HT-29 (cell line): ENCODE measurements at places on chromosomes 2 and 18. TPM values are rescaled to one million over a fixed set of nuclear protein-coding genes. Genes with fewer than 3 reads are reported as not detected.

The SLC9A4 gene
- not detected in 2 replicates for total RNA-seq

The RND3 gene
- total RNA-seq: 48.0 and 63.4 TPM in 2 replicates

The DHRS9 gene
- total RNA-seq: 0.33 and 0.57 TPM in 2 replicates

The SPTBN1 gene
- total RNA-seq: 138 and 141 TPM in 2 replicates

The KCNG2 gene
- total RNA-seq: not detected in 2 replicates

The RESP18 gene
- total RNA-seq: not detected in 2 replicates

The TMEM17 gene
- total RNA-seq: 0.56 and 1.7 TPM in 2 replicates

The UGT1A8 gene
- 43.6 and 56.6 TPM in 2 replicates for total RNA-seq

The PIEZO2 gene
- not detected in 2 replicates for total RNA-seq

The NOSTRIN gene
- 5.1 and 5.6 TPM in 2 replicates for total RNA-seq

The COA5 gene
- 23.8 and 30.0 TPM in 2 replicates for total RNA-seq

The RBM44 gene
- 0.08 and 0.13 TPM in 2 replicates for total RNA-seq

DNA sequence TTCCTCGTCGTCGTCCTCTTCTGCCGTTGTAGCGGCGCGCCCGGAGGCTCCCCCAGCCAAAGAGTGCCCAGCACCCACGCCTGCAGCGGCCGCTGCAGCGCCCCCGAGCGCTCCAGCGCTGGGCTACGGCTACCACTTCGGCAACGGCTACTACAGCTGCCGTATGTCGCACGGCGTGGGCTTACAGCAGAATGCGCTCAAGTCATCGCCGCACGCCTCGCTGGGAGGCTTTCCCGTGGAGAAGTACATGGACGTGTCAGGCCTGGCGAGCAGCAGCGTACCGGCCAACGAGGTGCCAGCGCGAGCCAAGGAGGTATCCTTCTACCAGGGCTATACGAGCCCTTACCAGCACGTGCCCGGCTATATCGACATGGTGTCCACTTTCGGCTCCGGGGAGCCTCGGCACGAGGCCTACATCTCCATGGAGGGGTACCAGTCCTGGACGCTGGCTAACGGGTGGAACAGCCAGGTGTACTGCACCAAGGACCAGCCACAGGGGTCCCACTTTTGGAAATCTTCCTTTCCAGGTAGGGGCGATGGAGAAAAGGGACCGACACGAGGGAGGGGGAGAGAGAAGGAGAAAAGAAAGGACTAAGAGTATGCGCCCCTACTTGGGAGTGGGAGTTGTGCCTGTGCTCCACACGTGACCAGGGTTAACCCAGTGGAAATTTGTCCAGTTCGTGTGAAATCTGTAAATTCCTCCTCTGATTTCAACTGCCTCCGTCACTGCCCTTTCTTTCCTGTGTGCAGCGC, 800 bp downstream of the HOXD13 start:
- peak; percentile 33 for DNase-seq

GRCh38 chr18:13004396-13004795, 13.2 kb downstream of the CEP192 start:
- no peak for DNase-seq

DNA sequence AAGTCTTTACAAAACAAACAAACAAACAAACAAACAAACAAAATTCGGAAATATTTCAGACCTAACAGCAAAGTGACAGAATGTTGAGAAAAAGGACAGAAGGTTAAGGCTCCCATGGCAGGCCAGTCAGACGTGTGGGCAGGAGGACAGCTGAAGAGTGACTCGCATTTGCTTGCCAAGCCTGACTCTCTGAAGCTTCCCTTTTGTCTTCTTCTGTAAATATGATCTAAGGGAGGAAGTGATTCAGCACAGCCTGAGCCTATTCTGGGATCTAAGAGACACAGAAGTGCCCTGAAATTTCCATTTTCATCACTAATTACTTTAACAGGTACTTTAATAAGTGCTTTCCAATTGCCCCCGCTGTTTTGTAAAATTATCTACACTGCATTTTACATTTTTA, 134.0 kb upstream of the LYPD1 start:
- no peak for DNase-seq

DNA sequence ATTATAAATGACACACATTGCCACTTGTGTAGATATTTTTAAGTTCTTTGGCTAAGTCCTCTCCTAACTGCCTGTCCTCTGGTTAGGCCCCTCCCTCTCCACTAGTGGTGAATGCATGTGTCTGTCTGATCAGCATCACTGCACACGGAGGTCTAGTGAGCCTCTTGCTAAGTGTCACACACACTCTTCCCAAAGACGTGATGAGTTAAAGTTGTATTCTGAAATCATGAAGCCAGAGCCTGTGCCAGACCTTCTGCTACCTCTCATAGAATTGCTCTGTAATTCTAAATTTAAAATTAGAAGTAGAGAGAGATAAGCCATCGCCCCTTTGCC, 41.3 kb downstream of the RALB start:
- no peak for DNase-seq

- no peak for DNase-seq
Measured at GRCh38 chr18:36993068-36993467, 164.1 kb downstream of the KIAA1328 start.

DNA sequence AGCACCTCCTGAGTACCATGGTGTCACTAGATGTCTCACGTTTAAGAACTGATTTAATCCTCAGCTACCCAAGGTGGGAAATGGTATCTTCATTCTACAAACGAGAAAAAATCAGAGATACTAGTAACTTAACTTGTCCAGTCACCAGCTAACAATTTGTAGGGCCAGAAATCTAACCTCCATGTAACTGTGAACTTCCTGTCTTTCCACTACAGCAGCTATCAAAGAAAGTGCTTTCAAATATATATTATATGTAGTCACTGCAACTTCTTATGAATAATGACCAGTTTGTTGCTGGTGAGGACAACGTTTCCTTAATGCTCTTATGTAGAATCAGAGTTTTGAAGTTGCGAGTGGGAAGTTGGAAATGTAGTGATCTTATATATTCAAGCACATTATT, 1.9 kb downstream of the REV1 start:
- DNase-seq: no peak

- DNase-seq: no peak
Measured at GRCh38 chr2:132438691-132439090, 22.1 kb downstream of the GPR39 start.

DNA sequence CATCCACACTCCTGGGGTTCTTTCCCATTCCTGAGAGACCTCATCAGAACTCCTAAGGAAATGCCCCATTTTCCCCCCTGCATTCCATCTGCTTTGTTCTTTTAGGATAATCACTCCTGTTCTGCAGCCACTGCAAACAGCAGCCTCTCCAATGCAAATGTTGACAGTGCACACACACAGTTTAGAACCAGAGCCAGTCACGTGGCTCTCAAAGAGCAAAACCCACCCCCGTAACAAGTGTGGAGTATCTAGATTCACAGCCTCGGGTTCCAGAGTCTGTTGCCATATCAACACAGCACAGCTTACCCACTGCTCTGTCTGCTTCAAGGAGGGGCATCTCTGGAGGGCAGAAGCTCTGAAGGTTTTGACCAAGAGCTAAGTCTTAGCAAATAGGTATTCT, 180.0 kb downstream of the NAPG start:
- no peak for DNase-seq

DNA sequence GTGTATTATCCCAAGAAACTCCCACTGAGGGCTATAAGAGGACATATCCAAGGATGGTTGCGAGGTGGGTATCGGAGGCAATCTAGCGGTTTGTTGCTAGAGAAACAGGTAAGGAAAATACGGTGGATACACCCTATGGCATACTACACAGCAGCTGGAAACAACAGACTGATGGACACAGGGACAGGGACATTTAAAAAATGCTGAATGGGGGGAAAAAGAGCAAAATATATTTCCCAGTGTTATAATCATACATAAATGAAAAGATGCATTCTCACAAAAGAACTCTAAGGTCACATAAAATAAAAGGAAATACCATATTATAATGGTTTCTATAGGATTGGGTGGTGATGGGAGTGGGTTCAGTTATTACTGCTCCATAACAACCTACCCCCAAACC, 95.9 kb downstream of the SMC6 start:
- DNase-seq: no peak

DNA sequence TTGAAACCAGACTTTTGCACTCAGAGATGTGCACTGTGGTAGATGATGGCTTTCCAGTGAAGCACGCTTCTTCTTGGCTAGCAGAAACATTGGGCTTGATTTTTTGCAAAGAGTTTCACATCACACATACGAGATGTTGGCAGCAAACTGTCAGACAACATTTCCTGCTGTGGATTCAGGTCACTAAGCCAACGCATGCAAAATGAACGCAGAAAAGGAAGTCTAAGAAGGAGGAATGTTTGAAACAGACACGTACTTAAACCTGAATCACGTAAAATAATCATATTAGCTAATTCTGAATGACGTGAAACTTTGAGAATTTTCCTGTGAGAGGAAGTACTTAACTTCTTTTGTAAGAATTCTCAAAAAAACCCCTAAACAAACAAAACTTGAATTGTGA, 88.1 kb downstream of the EPB41L3 start:
- DNase-seq: no peak

- no peak for DNase-seq
Measured at GRCh38 chr2:240757086-240757614, 62.9 kb downstream of the KIF1A start.

- no peak for DNase-seq
Measured at GRCh38 chr18:8947566-8947965, 154.9 kb upstream of the NDUFV2 start.

DNA sequence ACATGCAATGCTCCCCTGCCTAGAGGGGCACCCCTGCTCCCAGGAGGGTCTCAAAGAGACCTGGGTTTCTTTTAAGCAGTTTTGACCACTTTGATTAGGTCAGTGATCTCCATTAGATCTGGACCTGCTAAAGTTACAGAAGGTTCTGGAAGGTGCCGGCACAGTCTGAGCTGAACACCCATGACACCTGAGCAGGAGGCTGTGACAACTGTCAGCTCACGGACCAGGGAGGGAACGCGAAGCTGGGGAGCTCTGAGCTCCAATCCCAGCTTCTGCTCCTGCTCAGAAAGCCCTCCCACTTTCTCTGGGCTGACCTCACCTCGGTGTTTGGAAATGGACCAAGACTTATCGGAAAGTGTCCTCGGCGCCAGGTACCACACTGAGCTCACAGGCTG, 113.8 kb downstream of the NFATC1 start:
- no peak for DNase-seq

- DNase-seq: peak; percentile 43
Measured at GRCh38 chr2:230781130-230781797, 68.6 kb downstream of the CAB39 start.

GRCh38 chr2:29619689-29620088, 301.7 kb downstream of the ALK start:
- no peak for DNase-seq

- peak; percentile 43 for DNase-seq
Measured at GRCh38 chr2:232316461-232317330, 61.9 kb upstream of the ALPP start.

DNA sequence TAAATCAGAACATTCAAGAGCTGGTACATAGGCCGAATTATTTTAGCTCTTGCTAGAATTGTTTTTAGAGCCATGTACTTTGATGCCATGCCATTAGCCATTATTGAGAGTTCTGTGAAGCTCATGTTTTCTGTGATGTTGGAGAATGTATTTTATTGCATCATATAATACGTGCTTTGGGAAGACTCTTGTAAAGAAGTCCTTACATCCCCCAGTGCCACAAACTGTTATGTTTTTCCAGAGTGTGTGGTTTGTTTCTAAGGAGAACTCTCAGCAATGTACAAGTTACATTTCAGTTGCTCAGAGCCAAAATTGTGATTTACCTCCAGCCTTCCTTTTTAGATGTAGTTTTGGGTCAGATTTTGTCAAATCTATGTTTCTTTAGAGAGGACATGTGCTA, 148.6 kb downstream of the HAUS1 start:
- no peak for DNase-seq

GRCh38 chr2:105502625-105503334, 103.9 kb upstream of the FHL2 start:
- DNase-seq: no peak

GRCh38 chr2:191311627-191312026, 66.4 kb downstream of the MYO1B start:
- peak; percentile 82 for DNase-seq

GRCh38 chr2:23220513-23221094, 164.4 kb upstream of the KLHL29 start:
- no peak for DNase-seq

DNA sequence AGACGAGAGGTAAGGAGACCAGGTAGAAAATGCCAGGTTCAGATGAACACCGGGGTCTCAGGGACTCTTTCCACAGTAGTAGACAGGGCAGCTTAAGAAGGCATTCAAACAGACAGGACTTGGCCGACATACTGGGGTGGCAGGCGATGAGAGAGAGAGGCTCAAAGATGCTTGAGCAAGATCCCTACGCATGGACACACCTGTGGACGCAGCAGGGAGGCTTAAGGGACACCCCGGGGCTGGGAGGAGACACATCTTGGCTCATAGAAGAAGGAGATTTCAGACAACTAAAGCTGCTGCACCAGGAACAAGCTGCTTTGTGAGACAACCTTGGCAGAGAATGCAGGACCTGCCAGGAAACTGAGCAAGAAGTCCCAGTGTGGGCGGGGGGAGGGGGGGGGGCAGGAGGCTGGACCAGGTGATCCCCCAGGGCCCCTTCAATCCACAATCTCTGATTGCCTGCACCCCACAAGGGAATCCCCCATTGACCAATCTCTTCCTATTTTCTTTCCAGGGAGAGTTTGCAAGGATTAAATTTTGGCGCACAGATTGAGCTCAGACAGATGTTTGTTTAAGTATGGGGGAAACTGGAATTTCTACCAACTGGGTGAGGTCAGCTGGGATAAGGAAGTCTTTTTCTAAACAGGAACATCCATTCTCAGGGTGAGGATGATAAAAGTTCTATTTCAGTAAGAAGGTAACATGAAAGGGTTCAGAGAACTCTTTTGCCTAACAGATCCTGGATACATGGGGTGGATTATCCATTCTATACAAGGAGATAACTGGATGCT, 400.7 kb downstream of the NBAS start:
- no peak for DNase-seq

DNA sequence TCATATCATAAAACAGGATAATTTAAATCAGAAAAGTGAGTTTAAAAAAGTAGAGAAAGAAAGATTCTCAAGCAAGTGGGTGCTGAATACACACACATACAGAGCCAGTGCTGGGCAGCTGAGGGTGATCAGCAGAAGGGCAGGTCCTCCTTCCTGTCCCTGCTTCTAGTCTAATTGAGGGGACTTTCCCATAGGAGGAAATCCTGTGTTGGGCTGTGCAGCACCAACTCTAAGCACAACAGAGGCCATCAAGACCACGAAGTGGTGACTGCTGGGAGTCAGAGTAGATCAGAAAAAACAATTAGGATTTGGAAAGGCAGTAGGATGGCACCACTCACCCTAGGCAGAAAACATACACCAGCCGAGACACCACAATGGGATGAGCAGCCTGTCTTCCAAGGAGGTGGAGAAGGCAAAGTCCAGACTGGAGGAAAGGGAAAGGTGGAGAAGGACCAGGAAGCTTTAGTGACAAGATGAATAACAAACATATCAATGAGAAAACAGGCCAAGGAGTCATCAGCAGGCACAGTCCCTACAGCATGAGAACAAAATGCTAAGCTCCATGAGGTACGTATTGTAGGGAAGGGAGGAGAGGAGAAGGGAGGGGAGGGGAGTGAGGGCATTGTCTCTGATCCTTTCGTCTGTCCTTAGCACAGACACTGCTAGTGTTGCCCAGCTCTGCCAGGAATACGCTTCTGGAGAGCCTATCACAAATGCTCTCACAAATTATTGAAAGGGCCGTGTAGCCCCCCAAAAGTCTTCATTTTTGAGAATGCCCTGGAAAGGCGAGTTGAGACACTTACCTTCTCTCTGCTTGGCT, 16.7 kb upstream of the MSGN1 start:
- DNase-seq: no peak
